ENCODE measurements at places on chromosomes 6 and 20.

GRCh38 chr6:82179415-82179814 is 68.1 kb downstream of the IBTK start:
- no peak for DNase-seq

- DNase-seq, result no peak
Observed at GRCh38 chr6:33790910-33791309, 2.0 kb upstream of the LEMD2 start.

- no peak for DNase-seq
Observed at GRCh38 chr6:12420626-12421025, 130.5 kb downstream of the EDN1 start.

DNA sequence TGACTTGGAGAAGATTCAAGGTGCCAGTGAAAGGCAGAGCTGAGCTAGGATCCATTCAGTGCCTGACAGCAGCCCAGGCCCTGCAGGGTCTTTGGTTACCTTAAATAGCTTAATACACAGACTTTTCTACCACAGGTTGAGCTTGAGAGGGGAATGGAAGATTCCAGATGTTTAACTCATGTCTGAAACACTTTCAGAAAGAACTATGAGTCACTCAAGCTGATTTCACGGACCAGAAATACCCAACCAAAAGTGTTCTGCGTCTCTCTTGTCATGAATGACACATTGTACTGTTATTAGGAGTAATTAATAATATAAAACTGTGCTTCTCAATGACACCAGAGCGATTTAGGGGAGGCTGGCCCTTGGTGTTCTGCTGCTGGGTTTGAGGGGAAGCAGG is 6.4 kb upstream of the PMEPA1 start:
- DNase-seq, result no peak

Measured in activated T-helper 1 cell treated with anti-CD3 and anti-CD28 coated beads, Interleukin-12 subunit alpha, Interleukin-12 subunit beta, Interleukin-2, Interleukin-4 antibody, amounts not matched to agents 30 ng/mL and 10 ng/mL and 1 ng/mL, durations not matched to agents 14 hours and 24 hours and 36 hours (primary cell).